ENCODE measurements at places on chromosomes 3 and 15. TPM values are rescaled to one million over a fixed set of nuclear protein-coding genes. Genes with fewer than 3 reads are reported as not detected.

DNA sequence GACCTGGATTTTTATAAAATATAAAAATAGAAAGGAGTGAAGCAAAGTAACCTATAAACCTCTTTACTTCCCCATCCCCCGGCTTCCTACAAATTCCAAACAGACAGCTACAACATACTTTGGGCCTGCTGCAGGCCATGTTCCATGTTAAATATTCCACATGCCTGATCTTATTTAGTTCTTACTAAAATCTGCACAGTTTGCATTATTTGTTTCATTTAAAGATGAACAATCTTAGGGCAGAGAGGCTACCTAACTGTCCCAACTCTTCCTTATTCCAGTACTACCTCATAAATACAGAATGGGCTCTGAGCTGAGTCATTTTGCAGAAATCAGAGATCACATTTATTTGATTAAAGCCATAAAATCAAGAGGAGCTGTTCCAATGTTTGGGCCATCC is 665.0 kb downstream of the PDCD6IP start:
- DNase-seq = no peak

Gene PLAAT1
- polyA plus RNA-seq = 12.4 TPM

- no peak for DNase-seq
Observed at GRCh38 chr3:118543832-118544231, 490.8 kb downstream of the IGSF11 start.

DNA sequence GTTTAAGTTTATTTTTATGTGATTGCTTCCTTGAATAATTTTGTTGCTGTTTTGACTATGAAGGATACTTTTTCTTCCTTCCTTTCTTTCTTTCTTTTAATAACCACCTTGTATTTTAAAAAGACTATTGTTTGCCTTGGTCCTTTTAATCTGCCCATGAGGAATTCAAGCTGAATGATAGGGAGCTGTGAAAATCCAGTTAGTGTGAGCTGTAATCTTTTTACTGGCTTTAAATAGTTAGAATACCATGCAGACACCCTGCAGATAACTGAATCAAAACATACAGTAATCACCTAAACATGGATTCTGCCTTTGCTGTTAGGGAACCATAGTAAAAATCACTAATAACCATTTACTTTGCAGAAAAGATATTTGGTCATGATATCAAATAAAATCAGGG is 110.7 kb downstream of the RSRC1 start:
- DNase-seq = no peak

- DNase-seq = no peak
Observed at GRCh38 chr3:108744762-108745161, 12.4 kb downstream of the RETNLB start.

Gene SUCNR1
- 0.45 TPM for polyA plus RNA-seq

GRCh38 chr3:45209526-45209925 is 16.6 kb downstream of the TMEM158 start:
- no peak for DNase-seq

DNA sequence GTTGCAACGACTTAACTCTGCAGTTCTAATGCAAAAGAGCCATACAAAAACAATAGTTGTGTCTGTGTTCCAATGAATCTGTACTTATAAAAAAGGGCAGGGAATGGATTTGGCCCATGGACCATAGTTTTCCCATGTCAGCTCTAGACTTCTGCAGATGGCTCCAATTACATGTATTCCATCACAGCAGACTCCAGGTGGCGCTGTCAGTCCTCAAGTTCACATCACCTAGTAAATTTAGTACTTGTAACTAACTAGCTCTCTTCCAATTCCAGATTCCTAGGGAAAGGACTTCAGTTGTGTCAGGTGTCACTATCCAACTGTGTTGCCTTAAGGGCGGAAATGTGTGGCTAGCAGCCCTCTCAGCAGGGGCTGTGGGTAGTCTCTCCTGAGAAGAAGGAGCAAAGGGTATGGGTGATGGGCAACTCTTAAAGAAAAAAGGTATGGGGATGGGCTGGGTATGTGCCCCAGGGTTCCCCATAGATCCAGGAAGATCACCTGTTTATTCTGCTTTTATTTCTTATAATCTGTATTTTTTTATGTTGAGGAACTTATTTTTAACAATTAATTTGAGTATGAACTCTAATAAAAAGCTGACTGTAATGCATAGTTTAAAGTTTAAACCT is 36.2 kb downstream of the BBS4 start:
- DNase-seq = peak; percentile 69

Gene PATL2
- 8.3 TPM for polyA plus RNA-seq

DNA sequence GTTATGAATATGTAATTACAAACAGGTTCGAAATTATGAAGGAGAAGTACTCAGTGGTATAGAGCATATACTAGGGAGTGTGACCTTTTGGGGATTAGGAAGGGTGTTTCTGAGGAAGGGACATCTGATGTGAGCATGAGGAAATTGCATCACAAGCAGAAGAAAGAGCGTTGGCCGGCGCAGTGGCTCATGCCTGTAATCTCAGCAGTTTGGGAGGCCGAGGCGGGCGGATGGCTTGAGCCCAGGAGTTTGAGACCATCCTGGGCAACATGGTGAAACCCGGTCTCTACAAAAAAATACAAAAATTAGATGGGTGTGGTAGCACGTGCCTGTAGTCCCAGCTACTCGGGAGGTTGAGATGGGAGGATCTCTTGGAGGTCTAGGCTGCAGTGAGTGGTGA is 6.9 kb downstream of the CMTM7 start:
- DNase-seq = peak; percentile 80

DNA sequence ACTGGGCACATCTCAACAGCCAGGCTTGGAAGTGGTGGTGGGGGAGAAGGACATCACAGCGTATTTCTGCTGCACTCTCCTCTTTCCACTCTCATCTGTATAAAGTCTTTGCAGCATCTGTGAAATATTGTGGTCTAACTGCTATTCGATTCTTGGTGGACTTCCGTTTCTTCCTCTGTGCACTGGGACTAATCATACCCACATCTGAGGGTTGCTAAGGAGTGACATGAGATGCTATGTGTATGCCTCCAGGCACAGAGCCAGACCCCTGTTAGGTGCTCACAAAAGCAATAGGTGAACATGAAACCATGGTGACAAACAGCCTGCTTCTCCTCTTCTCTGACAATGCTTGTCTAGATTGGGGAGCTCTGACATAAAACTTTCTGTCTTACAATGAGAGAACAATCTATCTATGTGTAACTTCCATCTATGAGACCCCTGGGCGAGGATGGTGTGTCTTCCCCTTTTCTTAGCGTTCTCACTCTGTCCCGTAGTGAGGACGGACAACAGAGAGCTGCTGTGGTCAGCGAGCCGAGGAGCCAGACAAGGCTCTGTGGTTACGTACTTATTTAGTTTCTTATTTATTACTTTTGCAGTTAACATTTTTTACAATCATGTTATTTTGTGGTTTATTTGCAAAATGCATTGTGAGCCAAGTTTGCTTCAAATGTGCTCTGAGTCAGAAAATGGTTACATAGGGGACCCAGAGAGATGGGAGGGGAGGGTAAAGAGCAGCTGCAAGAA is 196.7 kb upstream of the TPRG1 start:
- no peak for DNase-seq

- no peak for DNase-seq
Observed at GRCh38 chr3:16632395-16632794, 27.2 kb upstream of the DAZL start.

- peak; percentile 70 for DNase-seq
Observed at GRCh38 chr15:100863796-100864267, 15.8 kb upstream of the ALDH1A3 start.

Gene EIF4E3
- 25.0 TPM for polyA plus RNA-seq

DNA sequence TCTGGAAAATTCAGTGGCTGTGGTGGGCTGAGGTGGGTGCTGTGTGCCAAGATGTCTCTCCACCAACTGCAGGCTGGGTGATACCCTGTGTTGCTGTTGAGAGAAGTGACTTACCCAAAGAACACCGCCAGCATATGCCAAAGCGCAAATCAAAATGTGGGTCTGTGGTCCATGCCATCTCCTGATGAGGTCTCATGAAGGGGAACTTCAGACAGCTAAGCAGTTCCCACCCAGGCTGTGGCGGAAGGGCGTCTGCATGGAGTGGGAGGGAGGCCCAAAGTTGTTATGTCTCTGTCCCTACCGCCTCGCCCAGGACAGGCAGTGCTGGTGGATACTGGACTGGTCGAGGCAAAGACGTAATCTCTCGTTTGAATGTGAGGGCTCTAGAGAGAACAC is 70.9 kb upstream of the PLXNA1 start:
- DNase-seq = no peak

- DNase-seq = no peak
Observed at GRCh38 chr3:73908218-73908617, 283.5 kb upstream of the PDZRN3 start.

DNA sequence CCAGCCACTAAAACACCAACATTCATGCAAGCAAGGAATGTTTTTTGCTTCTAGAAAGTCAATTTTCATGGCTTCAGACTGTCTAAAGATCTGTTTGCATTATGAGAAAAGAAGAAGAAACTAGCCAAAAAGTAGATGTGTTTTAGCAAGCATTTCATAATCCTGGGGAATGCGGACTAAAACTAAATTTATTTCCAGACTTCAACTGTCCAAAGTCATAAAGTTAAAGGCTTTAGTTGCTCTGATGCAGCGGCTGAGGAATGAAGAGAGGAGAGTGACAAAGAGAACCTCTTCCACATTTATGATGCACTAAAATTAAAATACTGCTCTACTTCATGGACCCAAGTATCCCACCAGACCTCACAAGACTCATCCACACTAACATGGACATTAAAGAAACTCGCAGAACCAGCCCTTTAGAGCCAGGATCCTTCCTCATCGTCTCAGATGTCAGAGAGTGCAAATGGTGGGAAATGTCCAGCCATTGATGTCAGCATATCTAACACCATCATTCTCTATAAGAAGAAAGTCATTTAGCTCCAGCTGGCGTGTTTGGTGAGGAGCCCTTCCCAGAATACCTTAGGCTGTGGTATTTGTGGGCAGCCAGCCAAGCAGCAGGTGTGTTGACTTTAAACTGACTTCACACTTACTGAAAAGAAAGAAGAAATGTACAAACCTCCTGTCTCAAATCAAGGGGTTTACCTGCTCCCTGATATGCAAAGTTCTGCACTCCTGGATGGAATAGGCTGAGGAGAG is 17.4 kb downstream of the FYCO1 start:
- DNase-seq = no peak

DNA sequence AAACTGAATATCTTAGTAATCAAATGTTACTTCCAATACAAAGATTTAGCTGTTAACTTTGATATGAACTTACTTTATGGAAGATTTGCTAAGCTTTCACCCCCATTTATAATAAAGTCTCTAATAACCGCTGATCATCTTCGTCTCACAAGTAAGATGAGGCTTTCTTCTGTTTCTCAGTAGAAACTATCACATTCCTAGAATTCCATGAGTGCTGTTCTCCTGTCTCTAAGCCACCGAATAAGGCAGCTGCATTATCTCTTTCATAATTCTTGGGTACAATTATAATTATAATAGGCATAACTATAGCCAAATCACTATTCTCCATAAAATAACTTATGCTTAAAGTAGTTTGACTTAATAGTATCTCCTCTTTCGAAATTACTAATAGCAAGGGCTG is 18.3 kb upstream of the SETMAR start:
- DNase-seq = no peak

DNA sequence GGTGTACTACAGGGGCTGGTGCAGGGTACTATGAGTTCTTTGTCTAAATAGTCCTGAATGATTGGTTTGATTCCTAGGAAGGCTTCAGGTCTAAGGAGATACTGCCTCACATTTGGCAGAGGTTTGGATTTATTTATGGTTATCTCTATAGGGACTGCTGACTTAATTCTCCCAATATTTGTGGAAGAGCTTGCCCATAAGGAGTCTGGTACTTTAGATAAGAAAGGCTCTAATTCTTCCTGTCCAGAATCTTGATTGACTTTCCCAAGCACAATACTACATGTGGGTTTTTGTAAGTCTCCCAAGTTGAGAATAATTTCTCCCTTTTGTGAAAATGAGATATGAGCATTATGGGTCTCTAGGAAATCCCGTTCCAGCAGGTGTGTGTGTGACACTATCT is 36.7 kb upstream of the AP4E1 start:
- DNase-seq = no peak

- DNase-seq = no peak
Observed at GRCh38 chr3:27554706-27555105, 70.5 kb upstream of the SLC4A7 start.

- DNase-seq = peak; percentile 12
Observed at GRCh38 chr3:8371960-8372463, 129.6 kb upstream of the LMCD1 start.

Gene CCRL2
- polyA plus RNA-seq = 1.7 TPM

Gene GOLGA8R
- polyA plus RNA-seq = 2.3 TPM

Gene CFAP20DC
- 0.16 TPM for polyA plus RNA-seq

Gene UNC13C
- 0.05 TPM for polyA plus RNA-seq
